ENCODE measurements at places on chromosomes 7 and 10. TPM values are rescaled to one million over a fixed set of nuclear protein-coding genes. Genes with fewer than 3 reads are reported as not detected.

- no peak for DNase-seq
These were observed 142.5 kb upstream of the RET start for GRCh38 chr10:42934351-42934811.

DNA sequence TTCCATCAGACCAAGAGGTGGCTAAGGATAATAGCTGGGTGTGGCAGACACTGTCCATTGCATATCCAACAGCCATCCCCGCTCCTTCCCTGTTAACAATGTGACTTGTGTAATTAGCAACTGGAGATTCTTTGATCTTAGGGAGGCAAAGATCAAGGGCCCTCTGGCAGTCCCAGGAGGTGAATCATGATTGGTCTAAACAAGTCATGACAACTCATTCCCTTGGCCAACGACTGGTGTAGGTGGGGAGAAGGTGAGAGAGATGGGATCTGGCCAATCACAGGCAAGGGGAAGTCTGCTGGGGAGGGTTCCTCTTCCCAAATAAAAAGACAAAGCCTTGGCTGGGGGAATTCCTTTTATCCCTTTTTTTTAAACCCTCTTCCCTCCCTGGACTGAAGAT is 46.2 kb upstream of the COMTD1 start:
- DNase-seq, result no peak

- no peak for DNase-seq
These were observed 313.2 kb upstream of the KCND2 start for GRCh38 chr7:119959811-119960210.

DNA sequence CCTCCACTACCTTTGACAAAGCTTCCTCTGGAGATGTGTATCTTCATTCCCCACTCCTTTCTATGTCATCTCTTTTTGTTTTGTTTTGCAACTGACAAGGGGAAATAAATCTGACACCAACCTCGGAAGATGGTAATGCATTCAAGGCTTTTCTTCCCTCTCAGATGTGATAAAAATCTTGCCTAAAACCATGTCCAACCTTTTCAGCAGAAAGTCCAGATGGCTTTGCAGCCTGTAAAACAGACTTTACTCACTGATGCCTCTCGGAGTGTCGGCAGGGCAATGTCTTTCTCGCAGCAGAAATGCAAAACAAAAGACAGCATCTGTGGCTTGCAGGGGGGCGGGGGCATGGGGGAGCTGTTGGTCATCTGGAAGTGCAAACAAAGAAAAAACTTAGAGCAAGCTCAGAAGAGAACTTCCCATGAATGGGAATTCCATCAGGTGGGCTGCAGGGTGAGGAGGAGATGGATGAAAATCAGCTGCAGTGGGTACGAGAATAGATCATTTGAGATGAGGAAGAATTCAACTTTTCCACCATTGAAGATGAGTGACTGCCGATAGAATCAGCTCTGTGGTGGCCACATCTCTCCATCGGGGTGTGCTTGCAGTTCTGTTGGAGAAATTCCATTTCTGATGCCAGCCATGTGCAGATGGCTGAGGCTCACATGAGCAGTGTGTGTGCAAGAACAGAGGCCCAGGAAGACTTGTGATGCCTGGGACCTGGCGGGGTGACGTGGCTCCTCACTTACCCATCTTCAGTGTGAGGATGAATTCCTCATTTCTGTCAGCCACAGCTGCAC is 237.7 kb downstream of the WDR37 start:
- no peak for DNase-seq

DNA sequence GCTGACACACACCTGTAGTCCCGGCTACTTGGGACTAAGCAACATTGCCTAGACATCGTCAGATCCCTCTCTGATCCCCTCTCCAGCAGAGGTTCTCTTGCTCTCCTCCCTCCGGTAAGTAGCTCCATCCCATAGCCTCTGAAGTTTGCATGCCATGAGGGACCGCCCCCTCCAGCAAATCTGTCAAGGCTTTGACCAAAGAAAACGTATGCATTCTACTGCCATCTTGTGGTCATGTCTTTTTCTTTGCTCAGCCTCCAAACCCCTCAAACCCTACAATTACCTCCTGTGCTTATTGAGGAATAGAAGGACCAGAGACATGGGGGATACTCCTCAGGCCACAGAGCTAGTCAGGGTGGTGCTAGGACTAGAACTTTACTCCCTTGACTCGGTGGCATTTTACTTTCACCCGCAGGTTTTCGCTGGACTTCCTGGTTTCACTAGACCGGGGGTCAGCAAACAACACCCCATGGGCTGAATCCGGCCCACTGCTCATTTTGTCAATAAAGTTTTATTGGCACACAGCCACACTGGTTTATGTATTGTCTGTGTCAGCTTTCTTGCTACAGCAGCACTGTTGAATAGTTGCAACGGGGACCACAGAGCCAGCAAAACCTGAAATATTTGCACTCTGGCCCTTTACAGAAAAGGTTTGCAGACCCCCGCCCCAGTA is 202.6 kb upstream of the FOXK1 start:
- DNase-seq, result peak; percentile 44

- peak; percentile 71 for DNase-seq
These were observed at the start of gene RAB19 for GRCh38 chr7:140403878-140404564. RAB19 (plus strand) TSS chr7:140404058; CDS start chr7:140407647, 3,589 bp downstream.

- no peak for DNase-seq
These were observed 205.2 kb upstream of the PDE1C start for GRCh38 chr7:32275216-32276009.

DNA sequence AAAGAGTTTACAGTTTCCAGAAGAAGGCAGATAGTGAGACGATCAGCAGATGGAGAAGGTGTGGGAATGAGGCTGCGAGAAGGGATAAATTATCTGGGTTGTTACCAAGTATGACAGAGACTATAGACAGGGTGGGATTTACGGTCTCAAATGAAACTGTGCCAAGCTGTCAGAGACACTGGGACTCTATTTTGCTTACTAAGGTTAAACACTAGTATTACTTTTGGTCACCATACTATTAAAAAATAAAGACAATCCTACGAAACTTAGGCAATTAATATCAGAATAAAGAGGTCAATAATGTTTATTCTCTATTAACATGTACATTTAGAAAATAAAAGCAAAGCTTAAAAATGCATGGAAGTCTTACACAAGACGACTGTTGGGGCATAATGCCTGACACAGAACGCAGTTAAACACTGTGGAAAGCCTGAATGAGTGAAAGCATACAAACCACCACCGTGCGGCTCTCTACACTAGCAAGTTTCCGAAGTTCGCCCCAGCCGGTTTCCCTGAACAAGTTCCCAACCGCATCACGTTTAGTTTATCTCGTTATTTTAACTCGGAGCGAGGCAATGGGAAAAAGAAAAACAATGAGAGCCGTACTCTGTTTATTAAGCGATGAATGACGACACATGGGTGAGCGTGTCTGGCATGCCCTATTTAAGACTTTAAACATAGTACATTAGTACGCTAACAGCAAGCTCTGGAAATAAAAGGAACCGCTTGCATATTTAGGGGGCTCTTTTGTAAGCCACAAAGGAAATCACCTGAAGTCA is 909 bp upstream of the CC2D2B start:
- peak; percentile 78 for DNase-seq

- DNase-seq, result no peak
These were observed 1052.6 kb downstream of the REEP3 start for GRCh38 chr10:64573623-64574325.

The EBLN1 gene
- total RNA-seq, result not detected

GRCh38 chr7:128891110-128891941 is 19.2 kb downstream of the KCP start:
- DNase-seq, result peak; percentile 80

DNA sequence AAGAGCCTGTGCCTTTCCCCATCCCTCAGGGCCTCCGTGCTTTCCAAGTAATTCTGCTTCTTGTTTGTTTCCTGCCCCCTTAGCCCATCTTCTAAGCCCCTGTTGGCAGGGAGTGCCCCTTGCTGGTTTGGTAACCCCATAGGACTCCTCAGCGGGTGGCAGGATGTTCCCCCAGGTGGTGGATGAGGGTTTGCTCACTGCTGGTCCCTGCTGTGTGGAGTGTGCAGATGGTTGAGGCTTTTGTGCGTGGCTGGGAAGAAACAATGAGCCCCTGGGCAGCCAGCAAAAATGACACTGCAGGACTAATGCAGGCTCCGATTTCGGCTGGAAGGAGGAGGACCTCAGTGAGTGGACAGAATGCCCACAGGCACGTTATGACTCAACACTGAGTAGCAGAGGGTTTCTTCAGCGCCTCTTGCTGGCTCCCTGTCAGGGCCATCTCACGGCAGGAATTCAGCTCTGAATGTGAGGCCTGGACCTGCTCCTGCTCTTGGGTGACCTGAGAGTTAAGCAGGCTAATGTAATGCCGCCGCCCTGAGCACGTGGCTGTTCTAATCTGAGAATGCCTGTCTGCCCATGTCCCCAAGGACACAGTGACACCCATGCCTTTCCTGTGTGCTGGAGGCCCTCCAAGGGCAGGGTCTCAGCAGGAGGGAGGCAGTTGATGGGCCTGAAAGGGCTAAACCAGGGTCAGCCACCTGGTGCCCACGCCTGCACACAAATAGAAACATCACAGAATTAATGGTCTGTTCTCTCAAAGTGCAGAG is 16.6 kb downstream of the BAG3 start:
- peak; percentile 93 for DNase-seq

- no peak for DNase-seq
These were observed 38.2 kb downstream of the MDH2 start for GRCh38 chr7:76086070-76086469.

DNA sequence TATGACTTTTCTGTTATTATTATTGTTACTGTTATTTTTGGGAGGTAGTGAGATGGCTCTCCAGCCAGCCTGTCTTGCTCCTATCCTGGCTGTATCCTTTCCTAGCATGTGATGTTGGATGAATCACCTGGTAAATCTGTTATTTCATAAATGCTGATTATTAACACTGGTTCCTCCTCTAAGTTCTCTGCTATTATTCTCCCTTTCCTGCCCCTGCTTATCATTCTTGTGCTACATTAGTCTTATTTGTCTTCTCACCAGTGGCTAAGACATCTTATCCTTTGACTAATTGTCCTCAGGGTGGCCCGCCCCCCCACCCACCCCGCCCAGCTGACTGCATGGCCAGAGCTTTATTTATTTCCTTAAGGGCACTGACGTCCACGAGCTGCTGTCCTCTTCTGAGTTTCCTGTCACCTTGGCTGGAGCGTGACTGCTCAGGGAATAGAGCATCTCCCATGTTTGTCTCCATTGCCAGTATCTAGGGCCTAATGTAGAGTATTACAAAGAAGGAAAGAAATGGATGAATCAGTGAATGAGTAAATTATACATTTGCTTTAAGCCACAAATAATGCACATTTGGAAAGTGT is 110.1 kb upstream of the KLF6 start:
- DNase-seq, result no peak

The ZNF107 gene
- total RNA-seq, result 5.6 TPM

The LRIT1 gene
- total RNA-seq, result not detected

GRCh38 chr10:106515206-106515790 is 649.2 kb downstream of the SORCS1 start:
- DNase-seq, result no peak

The SYT15B gene
- total RNA-seq, result 2.6 TPM

GRCh38 chr10:48444266-48444665 is 137.8 kb downstream of the MAPK8 start:
- DNase-seq, result peak; percentile 31

The PLPP4 gene
- total RNA-seq, result not detected

The OR13A1 gene
- not detected for total RNA-seq

Measured in posterior vena cava (tissue), 2 donors.